IMR-90 (cell line): ENCODE measurements at places on chromosomes 5 and 9.

DNA sequence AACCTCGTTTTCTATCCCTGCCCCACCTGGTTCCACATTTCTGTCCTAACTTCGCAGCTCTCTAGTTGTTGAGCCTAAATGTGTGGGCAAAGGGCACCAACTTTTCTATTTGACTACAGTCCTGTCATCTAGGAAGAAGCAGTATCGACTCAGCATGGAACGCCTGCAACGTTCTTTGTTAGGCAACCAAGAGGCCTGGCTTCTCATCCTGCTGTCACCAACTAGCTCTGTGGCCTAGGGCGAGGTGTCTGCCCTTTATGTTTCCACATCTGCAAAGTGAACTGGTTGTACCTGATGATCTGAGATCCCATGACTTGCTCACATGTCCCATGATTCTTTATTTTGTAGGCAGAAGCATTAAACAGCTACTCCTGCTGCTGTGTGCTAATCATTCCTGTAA, 248.9 kb downstream of the ADAMTSL1 start:
- DNase-seq, result no peak

GRCh38 chr5:66013397-66013796, 87.0 kb downstream of the ERBIN start:
- DNase-seq, result no peak

- DNase-seq, result peak; percentile 16
These were observed 223.5 kb downstream of the SH3GL2 start for GRCh38 chr9:17802249-17802857.

- peak; percentile 86 for DNase-seq
These were observed 486.4 kb upstream of the ZNF608 start for GRCh38 chr5:125232779-125233230.

- DNase-seq, result no peak
These were observed 24.8 kb downstream of the RANBP3L start for GRCh38 chr5:36276864-36277263.

- DNase-seq, result peak; percentile 17
These were observed 1.2 kb upstream of the IL33 start for GRCh38 chr9:6214434-6214833.

GRCh38 chr5:95824747-95825146, 2.2 kb upstream of the GLRX start:
- DNase-seq, result no peak

- DNase-seq, result peak; percentile 91
These were observed 21.8 kb downstream of the SPARC start for GRCh38 chr5:151664694-151665585.

- DNase-seq, result no peak
These were observed 41.7 kb downstream of the C5orf15 start for GRCh38 chr5:133926489-133927299.

- DNase-seq, result peak; percentile 89
These were observed 46.4 kb downstream of the ANXA2R start for GRCh38 chr5:42993516-42994245.

- DNase-seq, result no peak
These were observed 23.0 kb upstream of the MYORG start for GRCh38 chr9:34399729-34400128.

GRCh38 chr5:95667061-95667618, 15.7 kb downstream of the SPATA9 start:
- DNase-seq, result no peak

GRCh38 chr9:131872702-131873101, 132.8 kb upstream of the RAPGEF1 start:
- no peak for DNase-seq

- no peak for DNase-seq
These were observed 40.7 kb downstream of the STXBP1 start for GRCh38 chr9:127652733-127653132.

DNA sequence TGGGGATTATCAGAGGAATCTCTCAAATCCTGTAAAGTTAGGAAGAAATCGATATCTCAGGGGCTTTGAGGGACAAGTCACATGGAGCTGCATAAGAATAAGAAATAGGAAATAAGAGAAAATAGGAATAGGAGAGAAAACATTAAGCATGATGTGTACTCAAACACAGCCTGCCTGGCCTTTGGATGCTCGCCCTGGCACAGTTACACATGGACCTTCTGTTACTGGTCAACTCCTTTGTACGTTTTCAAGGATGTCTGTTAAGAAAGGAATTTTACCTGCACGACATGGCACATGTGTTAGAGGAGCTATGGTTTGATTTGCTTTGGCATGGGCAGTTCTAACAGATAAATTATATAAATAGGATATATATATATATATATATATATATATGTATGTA, 321.2 kb downstream of the CDH12 start:
- DNase-seq, result no peak

DNA sequence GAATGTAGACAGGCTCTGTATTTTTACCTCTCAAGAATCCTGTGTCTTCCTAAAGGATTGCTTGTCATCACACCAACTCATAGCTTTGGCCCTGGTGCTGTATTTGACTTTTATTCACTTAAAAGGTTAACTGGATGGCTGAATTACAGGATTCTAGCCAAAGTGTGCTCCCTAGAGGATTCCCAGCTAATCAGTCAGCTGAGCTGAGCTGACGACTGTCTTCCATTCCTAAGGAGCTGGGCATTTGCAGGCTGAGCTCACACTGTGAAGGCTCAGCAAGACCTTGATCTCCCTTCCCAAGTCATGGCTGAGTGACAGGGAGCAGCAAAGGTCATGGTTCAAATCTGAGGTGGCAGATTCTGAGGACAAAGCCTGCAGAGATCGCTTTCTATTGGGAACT, 59.0 kb upstream of the PALM2AKAP2 start:
- no peak for DNase-seq

DNA sequence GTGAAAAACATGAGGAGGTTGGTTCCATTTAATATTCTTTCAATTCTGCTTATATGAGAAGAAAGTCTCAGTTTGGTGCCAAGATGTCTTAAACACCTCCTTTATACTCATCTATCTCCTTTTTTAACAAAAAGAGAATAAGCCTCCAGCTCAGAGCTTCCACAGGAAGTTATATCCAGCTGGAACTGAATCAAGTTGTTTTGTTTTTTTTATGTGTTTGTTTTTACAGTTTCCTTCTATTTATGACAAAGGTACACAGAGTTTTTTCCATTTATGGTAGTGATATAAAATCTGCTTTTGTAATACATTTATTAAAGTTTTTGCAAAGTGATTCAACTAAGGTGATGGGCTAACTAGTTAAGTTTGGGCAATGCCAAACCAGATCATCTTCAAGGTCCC, 10.4 kb downstream of the SPARC start:
- no peak for DNase-seq

DNA sequence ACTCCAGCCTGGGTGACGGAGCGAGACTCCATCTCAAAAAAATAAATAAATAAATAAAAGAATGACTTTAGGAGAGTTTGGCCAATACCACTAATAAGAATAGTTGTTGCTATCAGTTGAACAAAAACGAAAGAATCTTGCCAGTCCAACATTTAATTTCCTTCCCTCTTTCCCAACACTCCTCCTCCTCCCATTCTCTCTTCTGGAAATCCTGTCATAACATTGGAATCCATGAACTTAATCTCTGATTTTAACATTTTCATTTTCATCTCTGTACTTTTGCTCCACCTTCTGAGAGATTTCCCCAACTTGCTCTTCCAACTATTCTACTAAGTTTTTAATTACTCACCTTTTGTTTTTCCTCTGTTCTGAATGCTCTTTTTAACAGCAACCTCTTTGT, 42.8 kb upstream of the CDK20 start:
- peak; percentile 4 for DNase-seq

DNA sequence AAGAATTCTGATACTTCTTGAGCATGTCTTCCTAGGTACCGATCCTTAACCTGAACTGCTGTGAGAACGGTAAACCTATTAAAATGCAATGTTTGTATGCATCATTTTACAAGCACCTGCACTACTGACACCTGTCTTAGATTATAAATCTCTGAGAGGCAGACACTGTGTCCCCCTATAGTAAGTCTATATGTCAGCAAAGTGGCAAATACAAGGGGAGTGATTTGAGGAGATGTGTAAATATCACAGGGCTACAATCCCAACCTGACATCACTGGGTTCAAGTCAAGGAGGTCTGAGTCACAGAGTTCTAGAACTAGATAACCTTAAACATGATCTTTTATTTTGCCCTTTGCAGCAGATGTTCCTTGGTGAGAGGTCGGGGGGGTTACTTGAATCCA, 64.1 kb downstream of the ANKH start:
- no peak for DNase-seq

GRCh38 chr5:141484641-141485311, at the start of gene PCDHGC4:
Gene PCDHGC4 (plus strand): TSS chr5:141485030. CDS start chr5:141485174, 144 bp downstream.
- DNase-seq, result no peak

- peak; percentile 92 for DNase-seq
These were observed 102.0 kb upstream of the NFIB start for GRCh38 chr9:14415947-14416346.

- no peak for DNase-seq
These were observed 357.4 kb downstream of the NDUFS4 start for GRCh38 chr5:53917826-53918225.

- DNase-seq, result no peak
These were observed 52.3 kb downstream of the WDR36 start for GRCh38 chr5:111144352-111144930.

DNA sequence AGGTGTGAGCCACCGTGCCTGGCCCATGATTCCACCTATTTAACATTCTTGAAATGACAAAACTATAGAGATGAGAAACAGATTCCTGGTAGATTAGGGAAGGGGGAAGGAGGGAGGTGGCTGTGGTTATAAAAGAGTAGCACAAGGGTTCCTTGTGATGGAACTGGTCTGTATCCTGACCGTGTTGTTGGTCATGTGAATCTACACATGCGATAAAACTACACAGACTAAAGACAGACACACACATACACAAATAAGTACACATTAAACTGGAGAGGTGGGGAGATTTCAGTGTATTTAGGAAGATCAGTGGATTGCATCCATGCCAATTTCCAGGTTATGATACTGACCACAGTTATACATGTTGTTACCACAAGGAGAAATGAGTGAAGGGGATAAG, 60.9 kb downstream of the RNF130 start:
- no peak for DNase-seq

GRCh38 chr9:102309379-102309778, 570.9 kb upstream of the GRIN3A start:
- no peak for DNase-seq

GRCh38 chr9:22052376-22052945, 43.4 kb upstream of the CDKN2B start:
- DNase-seq, result peak; percentile 99

- no peak for DNase-seq
These were observed 101.1 kb downstream of the TMEM215 start for GRCh38 chr9:32884482-32884881.

- DNase-seq, result peak; percentile 74
These were observed 90.7 kb downstream of the PTCH1 start for GRCh38 chr9:95425910-95426551.

DNA sequence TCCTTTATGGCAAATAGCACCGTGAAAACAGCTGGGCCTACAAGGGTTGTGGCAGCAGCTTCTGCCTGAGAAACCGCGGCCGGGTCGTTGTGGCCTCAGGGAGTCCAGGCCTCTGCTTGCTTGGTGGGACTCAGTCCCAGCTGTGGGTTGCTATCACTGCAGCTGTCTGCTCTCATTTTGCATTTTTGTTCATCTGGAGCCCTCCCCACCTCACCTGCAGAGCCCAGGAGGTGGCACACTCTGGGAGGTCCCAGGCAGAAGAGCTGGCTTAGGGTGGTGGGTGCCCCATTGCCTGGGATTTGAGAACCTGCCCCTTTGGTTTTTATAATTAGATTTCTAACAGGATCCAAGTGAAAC, 138.4 kb downstream of the GADD45G start:
- no peak for DNase-seq

DNA sequence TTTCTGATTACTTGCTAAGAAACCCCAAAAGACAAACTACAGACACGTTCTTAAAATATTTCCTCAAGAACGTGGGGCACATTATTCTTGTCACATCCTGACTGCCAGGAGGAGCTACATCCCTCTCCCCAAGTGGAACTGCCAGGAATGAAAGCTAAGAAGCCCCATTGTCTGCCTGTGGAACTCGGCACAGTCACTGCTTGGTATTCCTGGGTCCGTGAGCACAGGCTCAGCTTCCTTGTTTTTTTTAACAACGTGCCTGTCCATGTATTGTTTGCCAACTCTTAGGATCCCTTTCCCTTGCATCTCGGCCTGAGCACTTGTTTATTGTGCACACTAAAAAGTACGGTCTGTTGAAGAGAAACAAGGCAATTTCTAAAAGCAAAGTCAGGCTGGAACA, 47.0 kb upstream of the SELENOP start:
- no peak for DNase-seq

GRCh38 chr9:88006511-88007290, 32.4 kb upstream of the CDK20 start:
- no peak for DNase-seq

DNA sequence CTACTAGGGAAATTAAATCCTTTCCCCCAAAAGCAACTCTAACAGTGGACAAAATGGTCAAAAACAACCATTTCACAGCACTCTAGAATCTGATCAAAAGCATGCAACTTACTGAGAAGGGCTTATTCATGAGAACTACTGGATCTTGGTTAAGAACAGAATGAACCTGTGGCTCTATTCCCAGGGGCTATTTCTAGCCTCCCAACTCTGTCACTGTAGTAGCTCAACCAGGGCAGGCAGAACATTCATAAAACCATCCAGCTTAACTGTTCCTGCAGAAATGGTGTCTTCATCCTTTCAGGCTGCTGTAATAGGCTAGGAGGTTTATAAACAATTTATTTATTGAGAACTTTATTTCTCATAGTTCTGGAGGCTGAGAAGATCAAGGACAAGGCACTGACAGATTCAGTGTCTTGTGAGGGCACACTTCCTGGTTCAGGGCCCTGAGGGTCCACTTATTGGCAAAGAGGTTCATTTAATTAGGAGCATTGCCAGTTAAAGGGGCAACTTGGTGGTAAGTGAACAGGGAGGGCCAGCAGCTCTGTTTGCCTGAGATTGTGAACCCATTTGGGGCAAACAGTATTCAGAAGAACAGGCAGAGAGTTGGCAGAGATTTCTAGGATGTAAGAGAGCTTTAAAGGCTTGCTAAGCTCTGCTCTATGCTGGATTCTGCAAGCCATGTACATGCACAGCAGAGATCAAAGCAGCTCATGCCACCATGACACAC, 238.5 kb upstream of the FBXL7 start:
- no peak for DNase-seq

GRCh38 chr5:27511061-27511460, 472.7 kb upstream of the CDH9 start:
- DNase-seq, result no peak
